ENCODE measurements at places on chromosomes 1 and 21. TPM values are rescaled to one million over a fixed set of nuclear protein-coding genes. Genes with fewer than 3 reads are reported as not detected.

Gene PCP4L1
- 0.20 TPM for total RNA-seq

DNA sequence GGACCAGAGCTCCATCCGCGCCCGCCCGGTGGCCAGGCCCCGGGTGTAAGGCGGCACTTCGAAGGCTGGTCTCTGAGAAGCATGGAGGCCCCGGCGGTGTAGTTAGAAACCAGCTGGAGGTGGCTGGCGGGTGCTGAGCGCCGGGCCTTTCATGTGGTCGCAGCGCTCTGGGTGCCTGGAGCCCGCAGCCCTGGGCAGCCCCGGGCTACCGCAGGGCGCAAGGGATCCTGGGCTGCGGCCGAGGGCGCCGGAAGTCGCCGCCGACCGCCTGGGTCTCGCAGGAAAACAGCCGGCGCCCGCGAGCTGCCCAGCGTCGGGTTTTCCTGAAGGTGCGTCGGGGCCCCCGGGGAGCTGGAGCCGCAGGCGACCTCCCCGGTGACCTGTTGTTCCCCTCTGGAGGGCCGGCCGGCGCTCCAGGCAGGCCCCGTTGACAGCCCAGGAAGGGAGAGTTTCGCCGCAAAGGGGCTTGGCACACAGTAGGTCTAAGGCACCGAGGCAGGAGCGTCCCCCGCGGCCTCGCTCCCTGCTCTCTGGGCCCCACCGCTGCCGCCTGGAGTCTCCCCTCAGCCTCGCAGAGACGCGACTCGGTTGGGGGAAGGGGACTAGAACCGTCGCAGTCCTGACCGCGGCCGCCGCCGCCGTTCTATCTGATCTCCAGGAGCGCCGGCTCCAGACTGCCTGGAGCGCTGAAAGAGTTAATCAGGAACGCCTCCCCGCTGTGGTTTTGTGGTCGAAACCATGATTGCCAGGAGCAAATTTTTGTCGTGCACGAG lies 2.7 kb downstream of the GRHL3 start:
- peaks cover 92% of the 10 kb centered on the region for H3K27me3 ChIP-seq
- peaks cover 19% of the 10 kb centered on the region for H3K4me1 ChIP-seq
- no peaks in the 10 kb centered on the region for H3K36me3 ChIP-seq
- DNase-seq = peak; percentile 23
- no peak overlapping the region for H3K27ac ChIP-seq

- DNase-seq = no peak
- H3K36me3 ChIP-seq = no peaks in the 10 kb centered on the region
- no peaks in the 10 kb centered on the region for H3K27me3 ChIP-seq
- peaks cover 58% of the 10 kb centered on the region for H3K4me1 ChIP-seq
These were observed 7.2 kb downstream of the PTP4A2 start for GRCh38 chr1:31930836-31931592.

GRCh38 chr1:108140177-108140576 lies 60.0 kb downstream of the SLC25A24 start:
- peaks cover 66% of the 10 kb centered on the region for H3K36me3 ChIP-seq
- H3K27me3 ChIP-seq = no peaks in the 10 kb centered on the region
- H3K4me3 ChIP-seq = no peak overlapping the region
- no peak for DNase-seq
- H3K4me1 ChIP-seq = no peaks in the 10 kb centered on the region

Gene GJA8
- not detected for total RNA-seq

DNA sequence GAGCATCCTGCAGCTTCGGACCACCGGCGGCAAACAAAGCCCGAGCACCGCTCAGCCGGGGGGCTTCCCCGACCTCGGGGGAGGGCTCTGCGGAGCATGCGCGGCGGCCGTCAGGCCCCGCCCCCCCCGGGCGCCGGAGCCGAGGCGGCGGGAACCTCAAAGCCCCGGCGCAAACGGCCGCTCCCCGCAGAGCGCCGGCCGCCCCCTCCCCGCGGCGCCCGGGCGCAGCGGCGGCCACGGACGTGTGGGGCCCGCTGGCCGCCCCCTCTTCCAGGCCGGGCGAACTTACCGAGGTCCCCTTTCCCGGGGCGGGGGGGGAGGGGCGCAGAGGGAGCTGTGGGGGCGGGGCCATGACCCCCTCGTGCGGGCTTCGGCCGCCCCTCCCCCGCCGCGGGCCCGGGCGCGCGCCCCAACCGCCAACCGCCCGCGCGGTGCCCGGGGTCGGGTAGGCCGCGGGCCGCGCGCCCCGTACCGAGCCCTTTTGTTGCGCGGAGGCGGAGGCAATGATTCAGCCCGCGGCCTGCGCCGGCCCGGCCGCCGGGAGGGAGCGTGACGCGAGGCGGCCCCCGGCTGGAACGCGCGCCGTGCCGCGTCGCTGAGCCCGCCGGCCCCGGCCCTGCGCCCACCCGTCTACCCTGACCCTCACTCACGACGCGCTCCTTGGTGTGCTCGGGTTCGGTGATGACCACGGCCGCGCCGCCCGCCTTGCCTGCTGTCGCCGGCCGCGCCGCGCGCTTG lies 1.7 kb downstream of the RCC2 start:
- H3K36me3 ChIP-seq = peaks cover 6% of the 10 kb centered on the region
- no peak overlapping the region for H3K27ac ChIP-seq
- H3K27me3 ChIP-seq = peaks cover 38% of the 10 kb centered on the region
- H3K4me1 ChIP-seq = peaks cover 54% of the 10 kb centered on the region
- DNase-seq = peak; percentile 34

- DNase-seq = no peak
- no peaks in the 10 kb centered on the region for H3K4me1 ChIP-seq
- no peak overlapping the region for H3K4me3 ChIP-seq
- H3K27me3 ChIP-seq = no peaks in the 10 kb centered on the region
These were observed 11.1 kb upstream of the MRPL9 start for GRCh38 chr1:151774256-151774922.

Gene PPP1R15B
- total RNA-seq = 46.6 TPM

DNA sequence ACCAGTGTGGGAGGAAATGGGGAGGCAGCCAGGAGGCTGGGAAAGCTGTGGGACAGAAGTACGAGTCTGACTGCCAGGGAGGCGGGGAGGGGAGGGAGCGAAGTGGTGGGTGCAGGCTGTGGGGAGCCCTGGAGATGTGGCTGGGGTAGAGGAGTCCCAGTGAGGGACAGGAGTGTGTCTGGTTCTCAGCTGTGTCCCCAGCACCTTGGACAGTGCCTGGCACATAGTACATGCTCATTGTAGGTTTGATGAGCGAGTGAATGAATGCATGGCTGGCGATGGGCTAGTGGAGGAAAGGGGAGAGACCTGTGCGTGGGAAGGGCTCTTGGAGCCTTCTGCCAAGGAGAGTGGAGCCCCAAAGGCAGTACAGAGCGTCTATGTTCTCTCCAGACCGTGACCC lies 104.1 kb downstream of the SIK1 start:
- no peak for DNase-seq
- no peaks in the 10 kb centered on the region for H3K27me3 ChIP-seq
- H3K4me3 ChIP-seq = no peak overlapping the region
- H3K27ac ChIP-seq = no peak overlapping the region

DNA sequence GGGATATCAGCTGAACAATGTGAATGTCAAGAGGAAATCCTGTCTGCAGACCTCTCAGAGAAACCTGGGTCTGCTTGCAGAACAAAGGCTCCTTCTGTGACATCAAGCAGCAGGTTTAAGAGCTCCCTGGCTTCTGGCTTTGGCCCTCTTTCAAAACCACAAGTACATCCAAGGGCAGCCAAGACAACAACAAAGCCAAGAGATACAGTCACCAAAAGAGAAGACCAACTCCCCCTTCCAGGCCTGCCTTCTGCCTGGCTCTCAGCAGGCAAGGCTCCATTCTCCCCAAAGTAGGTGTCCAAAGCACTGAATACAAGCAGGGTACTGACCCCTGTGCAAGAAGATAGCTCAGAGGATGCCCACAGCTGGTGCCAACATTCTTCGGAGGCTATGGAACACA lies 11.5 kb downstream of the BCAR3 start:
- no peaks in the 10 kb centered on the region for H3K27me3 ChIP-seq
- peaks cover 67% of the 10 kb centered on the region for H3K4me1 ChIP-seq
- no peak overlapping the region for H3K27ac ChIP-seq
- no peak overlapping the region for H3K4me3 ChIP-seq
- DNase-seq = no peak

DNA sequence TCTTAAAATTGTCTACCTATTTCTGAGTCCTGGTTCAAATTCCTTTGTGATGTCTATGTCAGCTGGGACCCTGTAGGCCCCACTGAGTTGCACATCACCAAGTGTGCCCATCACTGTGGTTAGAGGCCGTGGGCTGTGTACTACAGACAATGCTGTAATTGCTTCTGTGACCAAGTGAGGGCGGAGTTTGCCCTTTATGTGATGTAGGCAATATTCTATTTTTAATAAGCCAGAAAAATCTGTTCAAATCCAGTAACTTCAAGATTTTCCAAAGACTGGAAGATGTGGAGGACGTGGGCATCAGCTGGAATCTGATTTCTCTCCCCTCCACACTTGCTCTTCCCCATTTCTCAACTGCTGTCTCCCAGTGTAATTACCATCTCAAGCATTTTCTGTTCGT lies 215.4 kb downstream of the PBX1 start:
- H3K36me3 ChIP-seq = peaks cover 2% of the 10 kb centered on the region
- no peaks in the 10 kb centered on the region for H3K27me3 ChIP-seq
- peak overlapping the region; percentile 2 for H3K27ac ChIP-seq
- no peak for DNase-seq
- peaks cover 35% of the 10 kb centered on the region for H3K4me1 ChIP-seq
- no peak overlapping the region for H3K4me3 ChIP-seq

- H3K4me3 ChIP-seq = no peak overlapping the region
- no peaks in the 10 kb centered on the region for H3K36me3 ChIP-seq
- H3K27ac ChIP-seq = no peak overlapping the region
- peaks cover 84% of the 10 kb centered on the region for H3K27me3 ChIP-seq
These were observed 106.7 kb downstream of the RNF220 start for GRCh38 chr1:44511769-44512168.

Gene S100A7
- not detected for total RNA-seq

Gene NCAM2
- 1.9 TPM for total RNA-seq

DNA sequence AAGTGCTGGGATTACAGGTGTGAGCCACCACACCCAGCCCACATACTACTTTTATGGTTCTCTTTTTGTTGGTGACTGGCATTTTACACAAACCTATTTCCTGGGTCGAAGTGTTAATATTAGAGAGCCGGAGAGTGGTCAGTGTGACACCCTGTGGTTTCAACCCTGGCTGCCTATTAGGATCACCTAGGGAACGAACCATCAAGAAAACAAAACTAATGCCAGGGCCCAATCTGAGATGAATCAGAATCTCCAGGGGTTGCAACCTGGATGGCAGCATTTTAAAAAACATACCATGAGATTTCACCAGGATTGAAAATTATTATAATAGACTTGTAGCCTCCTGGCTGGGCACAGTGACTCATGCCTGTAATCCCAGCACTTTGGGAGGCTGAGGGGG lies 6.1 kb downstream of the MRPS21 start:
- no peaks in the 10 kb centered on the region for H3K27me3 ChIP-seq
- peak overlapping the region; percentile 19 for H3K27ac ChIP-seq
- H3K4me1 ChIP-seq = peaks cover 14% of the 10 kb centered on the region
- DNase-seq = no peak
- H3K4me3 ChIP-seq = no peak overlapping the region

GRCh38 chr1:156112276-156113137 lies 2.0 kb upstream of the LMNA start:
- peaks cover 17% of the 10 kb centered on the region for H3K27me3 ChIP-seq
- H3K36me3 ChIP-seq = no peaks in the 10 kb centered on the region
- DNase-seq = no peak

- H3K27ac ChIP-seq = no peak overlapping the region
- peak; percentile 91 for DNase-seq
- peak overlapping the region; percentile 99 for H3K4me3 ChIP-seq
- no peaks in the 10 kb centered on the region for H3K36me3 ChIP-seq
These were observed 1.5 kb downstream of the TOMM40L start for GRCh38 chr1:161227196-161227871.

DNA sequence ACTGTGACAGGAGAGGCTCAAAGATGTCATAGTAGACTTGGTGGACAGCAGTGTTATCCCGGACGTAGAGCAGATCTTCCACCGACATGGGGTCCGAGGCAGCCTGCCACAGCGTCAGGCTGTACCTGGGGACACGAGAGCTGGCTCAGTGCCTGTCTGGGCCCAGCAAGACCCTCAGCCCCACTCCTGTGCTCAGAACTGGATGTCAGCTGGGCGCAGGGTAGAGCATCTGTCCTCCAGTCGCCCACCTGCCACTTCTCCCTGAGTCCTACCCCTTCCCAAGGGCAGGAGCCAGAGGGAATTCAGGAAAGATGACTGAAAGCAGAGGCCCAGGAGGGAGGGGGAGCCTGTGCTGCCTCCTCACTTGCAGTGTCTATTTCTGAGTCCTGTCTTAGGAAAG lies 11.7 kb downstream of the FAM151A start:
- no peak for DNase-seq
- no peak overlapping the region for H3K4me3 ChIP-seq
- H3K36me3 ChIP-seq = no peaks in the 10 kb centered on the region

Gene PLPPR5
- 0.11 TPM for total RNA-seq

GRCh38 chr1:84634536-84635205 lies 55.6 kb downstream of the SSX2IP start:
- H3K36me3 ChIP-seq = no peaks in the 10 kb centered on the region
- no peak overlapping the region for H3K27ac ChIP-seq
- no peaks in the 10 kb centered on the region for H3K4me1 ChIP-seq
- no peak overlapping the region for H3K4me3 ChIP-seq
- DNase-seq = no peak

DNA sequence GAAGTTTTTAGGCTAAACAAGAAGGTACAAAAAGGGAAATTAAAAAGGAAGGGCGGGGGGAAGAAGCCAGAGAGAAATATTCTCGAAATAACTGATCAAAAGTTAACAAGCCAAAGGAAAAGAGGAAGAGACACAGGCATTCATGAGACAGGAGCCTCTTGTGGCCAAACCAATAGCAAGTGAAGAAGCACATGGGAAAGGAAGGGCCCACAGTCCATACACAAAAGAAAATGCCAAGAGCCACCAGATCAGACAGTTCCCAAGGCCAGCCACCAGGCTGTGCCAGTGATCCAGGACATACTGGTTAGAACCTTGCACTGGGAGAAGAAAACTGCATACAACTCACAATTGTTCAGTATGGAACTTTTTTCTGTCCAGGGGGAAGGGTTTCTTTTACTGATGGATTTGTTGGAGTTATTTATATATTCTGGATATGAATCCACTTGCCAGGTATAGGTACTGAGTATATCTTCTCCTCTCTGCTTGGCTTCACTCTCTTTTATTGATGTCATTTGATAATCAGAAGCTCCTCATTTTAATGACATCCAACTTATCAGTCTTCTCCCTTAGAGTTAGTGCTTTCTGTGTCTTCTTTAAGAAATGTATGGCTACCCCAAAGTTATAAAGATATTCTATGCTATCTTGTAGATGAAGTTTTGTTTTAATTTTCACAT lies 76.8 kb downstream of the CD46 start:
- H3K27ac ChIP-seq = no peak overlapping the region
- peaks cover 2% of the 10 kb centered on the region for H3K36me3 ChIP-seq
- H3K4me1 ChIP-seq = peaks cover 37% of the 10 kb centered on the region
- H3K4me3 ChIP-seq = no peak overlapping the region

- H3K4me3 ChIP-seq = no peak overlapping the region
- DNase-seq = no peak
These were observed 12.5 kb downstream of the CSDE1 start for GRCh38 chr1:114745291-114745690.

- H3K27me3 ChIP-seq = peaks cover 4% of the 10 kb centered on the region
- no peak for DNase-seq
- H3K27ac ChIP-seq = no peak overlapping the region
- peaks cover 20% of the 10 kb centered on the region for H3K4me1 ChIP-seq
These were observed 405.8 kb downstream of the DUSP10 start for GRCh38 chr1:221336126-221336525.

- peak within 1 kb of the TSS; percentile 98 for H3K27ac ChIP-seq
- H3K4me1 ChIP-seq = peaks cover 48% of the 10 kb centered on the region
- DNase-seq = peak; percentile 55
- peaks cover 13% of the 10 kb centered on the region for H3K36me3 ChIP-seq
These were observed at the start of gene THBS3 for GRCh38 chr1:155207806-155208540. THBS3 (minus strand) TSS chr1:155207897; CDS start chr1:155207876, 21 bp downstream.

- H3K36me3 ChIP-seq = no peaks in the 10 kb centered on the region
- no peak overlapping the region for H3K4me3 ChIP-seq
- no peak overlapping the region for H3K27ac ChIP-seq
- H3K4me1 ChIP-seq = peaks cover 3% of the 10 kb centered on the region
- no peak for DNase-seq
These were observed 165.3 kb downstream of the COL24A1 start for GRCh38 chr1:85991261-85991660.

Gene DPT
- total RNA-seq = not detected
